ENCODE measurements at places on chromosomes 7 and 10.

DNA sequence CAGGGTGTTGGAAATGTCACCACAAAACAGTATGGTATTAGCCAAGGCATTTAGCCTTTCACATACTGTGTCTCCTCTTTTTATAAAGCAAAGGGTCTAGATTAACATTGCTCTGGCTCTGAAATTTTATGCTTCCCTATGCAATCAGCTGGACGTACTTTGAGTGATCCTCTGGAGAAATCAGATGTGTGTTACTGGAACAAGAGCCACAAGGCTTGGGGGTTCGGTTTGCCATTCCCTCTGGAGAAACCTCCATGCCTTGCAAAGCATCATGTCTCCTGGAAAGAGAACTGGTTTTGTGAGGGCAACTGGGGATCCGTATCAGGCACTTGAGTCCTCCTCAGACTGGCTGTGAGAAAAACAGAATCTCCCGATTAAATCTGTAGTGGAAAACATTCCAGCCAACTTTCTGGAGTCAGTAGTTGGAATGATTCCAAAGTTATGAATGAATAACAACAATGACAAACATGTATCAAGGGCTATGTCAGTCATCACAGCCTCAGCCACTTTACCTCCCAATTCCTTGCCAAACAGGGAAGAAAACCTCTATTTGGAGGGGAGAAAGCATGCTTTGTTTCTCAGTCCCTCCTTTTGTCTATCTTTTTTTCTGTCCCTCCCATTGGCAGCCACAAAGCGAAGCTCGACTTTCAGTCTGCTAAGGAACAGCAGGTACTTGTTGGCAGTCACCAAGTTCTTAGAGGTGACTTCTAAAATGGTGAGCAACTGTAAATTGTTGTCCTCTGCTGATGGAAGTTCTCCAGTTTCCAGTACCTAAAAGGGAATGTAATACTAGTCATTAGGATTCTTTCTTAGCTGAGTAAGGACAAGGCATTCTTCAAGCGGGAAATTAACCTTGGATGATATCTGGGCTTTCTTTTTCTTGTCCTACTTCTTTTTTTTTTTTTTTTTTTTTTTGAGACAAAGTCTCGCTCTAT, 864.8 kb upstream of the AUTS2 start:
- no peak for DNase-seq

- DNase-seq, result no peak
These were observed 2.2 kb downstream of the OGDHL start for GRCh38 chr10:49759787-49760551.

- no peak for DNase-seq
These were observed 114.2 kb downstream of the PRKAG2 start for GRCh38 chr7:151762583-151763245.

DNA sequence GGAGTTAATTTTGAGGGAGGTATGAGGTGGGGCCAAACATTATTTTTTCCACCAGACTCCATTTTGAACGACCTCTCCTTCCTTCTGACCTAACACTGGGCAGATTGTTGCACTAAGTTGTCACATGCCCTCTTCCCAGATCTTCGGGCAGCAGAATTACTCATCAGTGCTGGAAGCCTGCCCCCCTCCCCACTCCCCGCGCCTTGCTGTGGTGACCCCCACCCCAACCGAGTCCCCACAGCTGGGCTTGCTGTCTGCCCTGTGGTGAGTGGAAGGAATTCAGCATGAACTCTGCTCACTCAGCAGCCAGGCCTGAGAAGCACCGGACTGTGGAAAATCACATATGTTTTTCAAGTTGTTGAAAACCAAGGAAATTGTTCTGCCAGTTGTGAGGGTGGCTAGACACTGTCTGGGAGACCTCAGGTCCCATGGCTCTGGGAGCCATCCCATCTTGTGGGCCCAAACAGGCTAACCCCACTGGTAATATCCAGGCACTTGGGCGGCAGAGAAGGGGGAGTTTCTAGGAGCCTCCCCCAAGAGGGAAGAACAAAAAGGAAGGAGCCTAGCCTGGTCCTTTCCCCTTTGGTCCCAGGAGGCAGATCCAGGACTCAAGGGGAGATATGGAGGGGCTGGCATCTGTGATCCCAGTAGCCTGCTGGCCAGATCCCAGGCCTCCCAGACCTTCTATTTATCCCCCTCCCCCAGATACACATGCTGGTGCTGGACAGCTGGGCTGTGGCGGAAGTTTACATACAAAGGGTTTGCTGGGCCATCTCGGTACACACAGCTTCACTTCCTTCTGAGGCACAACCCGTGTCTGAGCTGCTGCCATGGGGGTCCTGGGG, 3.5 kb upstream of the AEBP1 start:
- no peak for DNase-seq

- DNase-seq, result no peak
These were observed 139.0 kb downstream of the CREB5 start for GRCh38 chr7:28551331-28551730.

GRCh38 chr10:1847361-1847760, 110.0 kb upstream of the ADARB2 start:
- DNase-seq, result no peak

DNA sequence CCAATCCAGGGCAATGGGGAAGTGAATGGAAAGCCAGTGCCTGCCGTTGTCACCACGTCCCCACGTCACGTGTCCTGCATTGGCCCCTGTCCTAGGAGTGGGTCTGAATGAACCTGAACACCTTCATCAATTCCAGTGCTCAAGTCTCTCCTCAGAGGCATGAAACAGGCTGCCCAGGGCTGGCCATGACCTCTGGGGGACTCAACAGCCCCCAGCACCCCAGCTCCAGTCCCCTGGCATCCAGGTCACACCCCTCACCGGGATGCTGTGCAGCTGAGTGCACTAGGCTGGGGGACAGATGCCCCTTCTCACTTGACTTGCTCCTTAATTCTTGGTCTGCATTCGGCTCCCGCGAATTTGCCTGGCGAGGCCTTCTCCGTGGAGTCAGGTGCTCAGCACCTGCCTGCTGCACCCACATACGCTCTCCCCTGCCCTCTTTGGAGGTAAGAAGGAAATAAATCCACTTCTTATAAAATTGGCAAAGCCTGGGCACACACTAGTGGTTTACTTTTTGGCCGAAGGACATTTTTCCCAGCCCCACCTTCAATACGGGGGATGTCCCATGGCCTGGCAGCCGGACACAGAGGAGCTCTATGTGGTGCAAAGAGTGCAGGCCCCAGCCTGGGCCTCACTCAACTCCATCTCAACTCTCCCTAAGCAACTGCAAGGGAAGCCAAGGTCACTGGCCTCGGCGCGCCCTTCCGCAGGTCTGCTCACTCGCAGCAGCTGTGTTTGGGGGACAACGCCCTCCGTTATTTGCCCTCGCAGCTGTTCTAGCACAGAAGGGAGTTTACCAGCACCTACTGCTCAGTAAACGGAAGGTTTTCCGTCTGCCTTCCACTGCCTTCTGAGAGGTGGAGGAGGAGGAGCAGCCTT, 77.6 kb upstream of the SHH start:
- DNase-seq, result no peak

GRCh38 chr10:112307358-112308124, 24.3 kb downstream of the TECTB start:
- DNase-seq, result no peak

GRCh38 chr10:45550903-45551786, 121.4 kb downstream of the ZFAND4 start:
- DNase-seq, result no peak

GRCh38 chr10:90354914-90355313, 502.9 kb downstream of the HTR7 start:
- DNase-seq, result no peak

DNA sequence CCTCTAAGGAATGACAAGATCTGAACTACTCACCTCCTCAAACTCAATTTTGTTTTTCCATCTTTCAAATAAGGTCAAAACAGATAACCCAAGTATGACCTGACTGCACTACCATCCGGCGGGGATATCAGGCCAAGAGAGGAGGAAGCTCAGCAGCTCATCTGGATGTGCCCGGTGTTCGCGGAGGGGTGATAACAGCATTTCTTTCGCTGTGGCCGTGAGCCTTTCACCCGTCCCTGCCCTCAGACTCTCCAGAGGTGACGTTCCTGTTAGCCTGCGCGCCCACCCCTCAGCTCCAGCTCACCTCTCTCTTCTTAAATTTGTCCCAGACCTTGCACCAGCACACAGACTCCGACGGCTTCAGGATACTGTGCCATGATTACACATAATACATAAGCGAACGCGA, 526 bp downstream of the ZNF248 start:
- DNase-seq, result no peak

GRCh38 chr10:114963908-114964307, 25.9 kb downstream of the TRUB1 start:
- DNase-seq, result no peak

All from COR-L47 (cell line).